ENCODE measurements at places on chromosomes 4 and X.

- no peak for DNase-seq
These were observed 102.0 kb downstream of the AFAP1 start for GRCh38 chr4:7837597-7838135.

DNA sequence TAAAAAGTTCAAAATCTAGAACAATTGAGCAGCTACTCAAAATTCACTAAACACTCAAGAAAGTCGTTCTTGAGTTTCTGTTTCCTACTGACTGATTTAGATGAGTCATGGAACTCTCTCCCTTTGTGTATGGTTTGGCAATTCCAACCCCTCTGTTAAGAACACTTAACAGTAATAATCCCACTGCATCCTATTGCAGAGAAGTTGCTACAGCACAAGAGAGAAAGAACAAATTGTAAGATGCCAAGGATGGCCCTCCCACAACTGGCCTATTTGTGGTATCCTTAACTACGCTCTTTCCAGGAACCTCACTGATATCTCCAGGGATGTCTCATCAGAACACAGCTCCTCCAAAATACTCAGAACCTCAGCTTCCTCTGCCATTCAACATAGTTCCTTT is 701.8 kb upstream of the TENM3 start:
- peak; percentile 25 for DNase-seq

GRCh38 chr4:19941434-19941833 is 310.3 kb upstream of the SLIT2 start:
- DNase-seq = no peak

- no peak for DNase-seq
These were observed 1.5 kb upstream of the DDX3X start for GRCh38 chrX:41332408-41333002.

GRCh38 chr4:29311247-29311646 is 1408.9 kb upstream of the PCDH7 start:
- peak; percentile 49 for DNase-seq

DNA sequence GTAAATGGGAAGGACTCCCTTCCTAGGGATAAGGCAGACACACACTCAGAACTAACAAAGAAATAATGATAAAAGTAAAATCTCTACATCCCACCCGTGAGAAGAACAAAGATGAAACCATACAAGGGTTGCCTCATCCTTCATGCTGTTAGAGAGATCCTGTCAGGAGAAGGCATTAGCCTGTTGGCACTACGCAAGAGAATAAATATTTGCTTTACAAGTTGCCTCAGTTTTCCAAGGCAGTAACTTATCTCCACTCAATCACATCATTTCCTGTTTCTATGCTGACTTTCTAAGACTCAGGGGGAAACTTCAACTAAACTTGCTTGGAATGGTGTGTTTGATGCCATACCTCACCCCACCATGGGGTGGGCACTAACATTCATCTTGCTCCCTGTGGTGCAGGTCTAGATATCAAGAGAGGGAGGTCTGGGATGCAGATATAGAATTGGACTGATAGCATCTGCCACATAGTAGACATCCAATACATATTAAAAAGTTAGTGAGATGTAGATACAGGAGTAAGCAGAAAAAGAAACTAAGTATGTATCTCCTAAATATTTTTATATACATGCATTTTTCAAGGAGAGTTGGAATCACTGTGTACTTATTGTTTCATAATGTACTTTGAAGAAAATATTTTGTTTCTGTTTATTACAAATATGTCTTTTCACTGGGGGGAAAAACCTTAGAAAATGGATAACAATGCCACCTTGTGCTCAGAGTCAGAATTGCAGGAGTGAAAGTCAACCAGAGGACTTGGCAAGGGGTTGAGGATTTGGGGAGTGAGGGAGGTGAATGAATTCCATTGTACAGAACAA is 57.2 kb upstream of the BEX4 start:
- DNase-seq = no peak

DNA sequence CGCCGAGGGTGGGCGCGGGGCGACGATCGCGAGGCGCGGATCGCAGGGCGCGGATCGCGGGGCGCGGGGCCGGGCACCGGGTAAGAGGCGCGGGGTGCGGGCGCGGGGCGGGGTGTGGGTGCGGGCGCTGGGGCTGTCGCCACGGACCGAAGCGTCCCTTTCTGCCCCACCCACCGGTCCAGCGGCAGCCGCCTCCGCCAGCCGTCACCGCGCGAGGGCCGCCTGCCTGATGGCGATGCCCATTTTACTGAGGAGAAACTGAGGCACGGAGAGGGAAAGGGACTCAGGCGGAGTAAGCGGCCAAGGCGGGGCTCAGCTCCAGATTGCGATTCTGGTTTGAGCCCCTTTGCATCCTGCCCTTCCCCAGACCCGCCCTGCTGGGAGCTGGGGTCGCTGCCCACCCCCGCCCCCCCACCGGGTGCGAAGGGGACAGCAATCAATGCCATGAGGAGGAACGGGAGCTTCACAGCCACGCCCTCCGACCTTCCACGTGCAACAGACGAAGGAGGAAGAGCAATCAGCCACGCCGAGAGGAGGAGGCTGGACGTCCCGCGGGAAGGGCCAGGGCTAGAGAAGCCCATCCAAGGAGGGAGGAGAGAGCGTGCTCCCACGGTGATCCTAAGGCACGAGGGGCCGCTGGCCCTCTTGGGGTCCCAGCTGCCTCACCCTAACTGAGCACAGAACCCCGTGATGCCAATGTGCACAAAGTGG is 10.9 kb upstream of the MAN2B2 start:
- DNase-seq = no peak

DNA sequence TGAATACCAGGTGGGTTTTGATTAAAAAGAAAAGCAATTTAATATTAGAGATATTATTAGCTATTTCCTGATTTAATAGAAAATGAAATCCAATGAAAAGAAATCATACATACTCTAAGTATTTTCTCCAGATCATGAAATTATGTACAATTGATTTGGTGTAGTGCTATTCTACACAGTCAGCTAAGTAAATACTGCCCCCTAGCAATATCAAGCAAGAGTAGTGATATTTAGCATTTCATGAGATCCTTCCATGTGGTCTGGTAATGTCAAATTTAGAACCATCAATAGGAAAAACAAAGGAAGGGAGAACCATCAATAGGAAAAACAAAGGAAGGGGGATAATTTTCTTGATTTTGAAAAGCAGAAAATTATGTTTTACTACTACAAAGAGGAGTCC is 114.6 kb downstream of the TBCK start:
- DNase-seq = peak; percentile 22

DNA sequence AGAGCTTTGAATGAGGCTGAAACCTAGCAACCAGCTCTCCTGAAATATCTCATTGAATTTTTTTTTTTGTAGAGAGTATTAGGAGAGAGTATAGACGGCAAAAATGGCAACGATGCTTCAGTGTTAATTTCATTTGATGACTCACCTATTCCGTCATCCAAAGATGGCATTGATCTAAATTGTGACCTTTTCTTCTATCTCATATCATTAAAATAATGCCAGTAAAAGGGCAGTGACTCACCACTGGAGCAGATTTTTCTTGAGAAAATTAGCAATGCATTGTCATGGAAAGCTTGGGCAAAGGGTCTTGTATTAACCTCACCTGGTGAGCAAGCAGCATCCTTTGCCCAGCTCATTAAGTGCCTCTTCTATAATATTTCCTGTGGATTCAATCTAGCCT is 19.6 kb downstream of the VMA21 start:
- DNase-seq = no peak

DNA sequence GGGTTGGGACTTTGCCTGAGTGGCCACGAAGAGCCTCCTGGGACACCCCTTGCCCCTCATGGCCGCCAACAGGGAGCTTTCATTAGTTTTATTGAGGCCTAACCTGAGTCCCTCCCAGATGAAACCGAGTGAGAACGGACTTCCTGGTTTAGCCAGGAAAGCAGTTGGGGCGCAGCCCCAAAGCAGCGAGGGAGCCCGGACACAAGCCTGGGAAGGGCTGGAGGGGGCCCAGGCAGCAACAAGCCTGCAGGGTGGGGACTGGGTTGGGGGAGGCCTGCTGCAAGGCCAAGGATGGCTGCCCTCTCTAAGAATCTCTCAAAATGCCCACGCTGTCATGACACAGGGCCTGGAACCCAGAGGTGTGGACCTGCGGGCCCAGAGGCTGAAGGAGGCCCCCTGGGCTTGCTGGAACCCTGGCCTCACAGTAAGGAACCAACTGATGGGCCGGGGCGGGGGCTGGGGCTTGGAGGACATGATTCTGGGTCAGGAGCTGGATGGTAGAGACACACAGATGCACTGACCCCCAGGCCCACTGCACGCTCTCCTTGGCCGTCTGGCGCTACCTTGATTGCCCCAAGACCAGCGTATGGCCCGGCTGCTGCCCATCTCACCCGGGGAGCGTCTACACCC is 5.8 kb downstream of the HMX1 start:
- no peak for DNase-seq

DNA sequence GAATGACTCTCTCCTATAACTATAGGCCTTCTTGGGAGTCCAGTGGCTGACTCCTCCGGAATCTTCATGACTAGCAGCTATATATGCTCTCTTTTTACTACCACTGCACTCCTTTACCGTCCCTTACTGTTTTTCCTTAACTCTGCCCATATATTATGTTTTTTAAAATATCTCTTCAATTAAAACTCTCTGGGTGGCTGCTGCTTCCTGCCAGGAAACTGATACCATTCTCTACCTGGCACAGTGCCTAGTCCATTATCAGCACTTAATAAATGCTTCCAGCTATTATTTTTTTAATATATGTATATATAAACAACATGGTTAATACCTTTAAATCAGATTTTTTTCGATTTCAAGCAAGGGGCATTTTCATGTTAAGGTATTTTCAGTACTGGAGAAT is 136.6 kb upstream of the FAM47B start:
- no peak for DNase-seq

DNA sequence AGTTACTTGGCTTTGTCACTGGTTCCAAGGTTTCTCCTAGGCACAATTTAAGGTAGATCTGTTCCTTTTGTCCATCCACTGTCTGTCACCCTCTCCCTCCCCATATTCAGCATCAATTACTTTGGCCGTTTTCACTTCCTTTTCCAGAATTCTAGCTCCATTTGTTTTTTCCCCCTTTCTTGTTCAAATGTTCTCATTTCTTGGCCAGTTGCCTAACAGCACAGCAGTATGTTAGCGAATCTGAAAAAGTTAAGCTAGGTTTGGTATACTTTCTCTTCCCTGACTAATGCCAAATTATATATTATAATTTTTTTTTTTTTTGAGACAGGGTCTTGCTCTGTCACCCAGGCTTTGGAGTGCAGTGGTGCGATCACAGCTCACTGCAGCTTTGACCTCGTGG is 409.1 kb upstream of the TEX13C start:
- DNase-seq = no peak

DNA sequence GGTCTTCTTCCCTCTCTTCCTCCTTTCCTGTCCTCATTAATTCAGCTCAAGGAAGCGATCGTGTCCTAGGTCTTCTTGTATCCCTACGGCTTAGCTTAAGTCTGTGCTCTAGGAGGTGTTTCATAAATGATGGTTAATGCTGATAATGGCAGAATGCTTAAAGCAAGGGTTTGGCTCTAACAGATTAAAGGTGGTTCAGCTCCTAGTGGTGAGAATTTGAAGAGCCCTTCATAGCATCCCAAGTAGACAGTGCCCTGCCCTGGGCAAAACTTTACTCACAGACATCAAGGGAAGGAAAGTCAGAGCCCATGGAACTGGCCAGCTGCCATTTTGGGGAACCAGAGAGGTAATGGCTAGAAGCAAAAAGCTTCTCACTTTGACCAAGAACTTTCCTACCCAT is 47.0 kb upstream of the PGRMC1 start:
- DNase-seq = no peak

- no peak for DNase-seq
These were observed 80.0 kb downstream of the GLRA3 start for GRCh38 chr4:174749091-174749490.

- DNase-seq = no peak
These were observed 160.3 kb downstream of the DCLK2 start for GRCh38 chr4:150238591-150238990.

- DNase-seq = no peak
These were observed 69.8 kb upstream of the LRPAP1 start for GRCh38 chr4:3601992-3602391.

DNA sequence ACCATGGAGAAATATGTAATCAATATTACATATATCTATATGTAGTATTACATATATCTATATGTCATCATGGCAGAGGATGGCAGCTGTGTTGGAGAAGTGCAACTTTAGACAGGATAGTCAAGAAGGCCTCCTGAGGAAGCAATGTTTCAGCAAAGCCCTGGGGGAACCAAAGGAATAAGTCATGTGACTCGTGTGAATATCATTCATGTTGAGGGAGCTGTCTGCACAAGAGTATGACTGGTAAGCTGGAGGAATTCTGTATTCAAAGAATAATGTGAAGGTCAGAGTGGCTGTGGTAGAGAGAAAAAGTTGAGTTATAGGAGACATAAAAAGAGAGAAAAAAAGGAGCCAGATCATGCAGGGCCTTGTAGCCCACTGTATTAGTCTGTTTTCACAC is 92.9 kb upstream of the EDNRA start:
- DNase-seq = peak; percentile 81

GRCh38 chr4:111441687-111442086 is 703.6 kb upstream of the FAM241A start:
- no peak for DNase-seq

DNA sequence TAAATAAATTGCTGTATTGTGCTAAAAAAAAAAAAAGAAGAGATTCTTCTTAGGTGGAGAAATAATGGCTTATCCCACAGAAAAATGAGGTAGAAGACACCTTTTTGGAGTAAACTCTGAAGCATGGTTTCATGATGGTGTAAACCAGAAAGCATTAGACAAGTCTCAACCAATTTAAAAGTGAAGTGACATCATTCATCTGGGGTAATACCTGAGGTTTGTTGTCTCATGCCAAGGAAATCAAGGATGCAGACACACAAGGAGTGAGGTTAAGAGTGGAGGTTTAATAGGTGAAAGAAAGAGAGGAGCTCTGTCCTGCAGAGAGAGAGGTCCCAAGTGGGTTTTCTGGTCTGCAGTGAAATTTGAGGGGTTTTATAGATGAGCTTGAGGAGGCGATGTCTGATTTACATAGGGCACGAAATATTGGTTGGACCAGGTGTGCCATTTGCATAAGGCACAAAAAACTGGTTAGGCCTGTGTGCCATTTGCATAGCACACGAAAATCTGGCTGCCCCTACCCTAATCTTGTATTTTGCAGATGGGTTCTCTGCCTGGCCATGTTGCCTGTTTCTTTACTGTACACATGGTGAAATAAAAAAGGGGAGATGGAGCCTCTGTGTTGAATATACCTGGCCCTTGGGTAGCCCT is 25.0 kb upstream of the CWH43 start:
- peak; percentile 95 for DNase-seq

GRCh38 chr4:105587841-105588240 is 35.4 kb downstream of the ARHGEF38 start:
- DNase-seq = no peak

DNA sequence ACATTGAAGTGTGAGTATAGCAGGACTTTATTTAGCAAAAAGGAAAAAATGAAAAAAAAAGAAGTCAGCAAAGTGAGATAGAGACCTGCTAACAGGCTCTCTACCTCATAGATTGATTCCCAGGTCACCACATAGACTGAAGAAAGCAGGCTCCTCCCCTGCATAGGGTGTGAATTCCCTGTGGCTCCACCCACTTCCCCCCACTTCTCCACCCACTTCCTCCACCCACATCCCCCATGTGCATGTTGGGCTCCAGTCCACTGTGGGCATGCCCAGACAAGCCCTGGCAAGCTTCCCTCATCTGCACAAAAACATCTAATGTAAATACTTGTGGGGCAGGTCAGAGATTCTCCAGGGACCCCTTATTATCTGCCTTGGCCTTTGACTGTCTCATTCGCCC is 97.8 kb downstream of the TMEM47 start:
- peak; percentile 35 for DNase-seq

GRCh38 chr4:4254666-4255065 is 6.6 kb upstream of the TMEM128 start:
- no peak for DNase-seq
